ENCODE measurements at places on chromosomes 12 and 14.

DNA sequence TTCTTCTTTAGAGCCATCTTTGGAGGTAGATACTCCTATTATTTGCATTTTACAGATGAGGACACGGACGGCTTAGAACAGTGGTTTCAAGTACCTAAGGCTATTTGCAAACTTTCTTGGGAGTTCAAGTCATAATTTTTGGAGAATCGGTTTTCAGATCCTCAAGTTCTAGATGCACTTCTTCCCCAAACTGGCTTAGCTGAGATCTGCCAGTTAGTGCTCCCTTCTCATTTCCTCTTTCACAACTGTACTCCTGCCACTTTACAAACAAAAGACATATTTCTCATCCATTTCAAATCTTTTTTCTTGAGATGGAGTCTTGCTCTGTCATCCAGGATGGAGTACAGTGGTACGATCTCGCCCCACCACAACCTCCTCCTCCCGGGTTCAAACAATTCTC is 77.3 kb downstream of the HELB start:
- DNase-seq: no peak

GRCh38 chr14:96239711-96240141 is 16.3 kb upstream of the BDKRB1 start:
- no peak for DNase-seq

DNA sequence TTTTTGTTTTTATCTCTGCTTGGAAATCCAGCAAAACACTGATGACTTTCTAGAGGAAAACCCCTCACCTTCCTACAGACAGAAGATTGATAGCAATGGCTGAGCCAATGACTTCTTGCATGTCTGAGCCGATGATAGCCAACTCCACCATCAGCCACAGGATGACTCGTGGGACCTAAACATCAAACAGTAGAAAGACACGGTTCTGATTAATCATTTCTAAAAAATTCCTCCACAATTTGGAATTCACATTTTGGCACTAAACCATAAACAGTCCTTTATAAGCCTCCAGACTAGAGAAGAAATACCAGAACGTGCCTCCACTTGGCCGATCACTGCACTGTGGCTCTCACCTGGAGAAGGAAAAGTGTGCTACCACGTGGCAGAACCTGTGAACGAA is 25.9 kb downstream of the SLC11A2 start:
- no peak for DNase-seq

- DNase-seq: no peak
These were observed 17.5 kb downstream of the CINP start for GRCh38 chr14:102345232-102345631.

GRCh38 chr14:76927971-76928700 is 100.4 kb downstream of the IRF2BPL start:
- DNase-seq: no peak

DNA sequence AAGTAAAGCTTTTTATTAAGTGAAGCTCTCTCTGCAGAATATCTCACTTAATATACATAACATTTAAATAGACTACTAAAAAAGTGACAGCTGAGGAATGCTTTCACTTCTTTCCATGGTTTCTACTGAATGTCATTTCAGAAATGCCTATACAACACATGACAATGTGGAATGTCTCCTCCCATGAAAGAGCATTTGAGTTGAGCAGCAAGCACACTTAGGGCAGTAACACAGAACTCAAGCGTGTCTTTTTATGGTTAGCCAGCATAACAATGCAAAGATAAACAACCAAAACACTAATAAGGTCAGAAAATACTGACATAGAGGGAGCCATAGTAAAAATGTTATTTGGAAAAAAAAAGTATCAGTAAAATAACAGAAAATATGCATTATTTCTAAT is 9.4 kb downstream of the PPP1R12A start:
- DNase-seq: no peak

DNA sequence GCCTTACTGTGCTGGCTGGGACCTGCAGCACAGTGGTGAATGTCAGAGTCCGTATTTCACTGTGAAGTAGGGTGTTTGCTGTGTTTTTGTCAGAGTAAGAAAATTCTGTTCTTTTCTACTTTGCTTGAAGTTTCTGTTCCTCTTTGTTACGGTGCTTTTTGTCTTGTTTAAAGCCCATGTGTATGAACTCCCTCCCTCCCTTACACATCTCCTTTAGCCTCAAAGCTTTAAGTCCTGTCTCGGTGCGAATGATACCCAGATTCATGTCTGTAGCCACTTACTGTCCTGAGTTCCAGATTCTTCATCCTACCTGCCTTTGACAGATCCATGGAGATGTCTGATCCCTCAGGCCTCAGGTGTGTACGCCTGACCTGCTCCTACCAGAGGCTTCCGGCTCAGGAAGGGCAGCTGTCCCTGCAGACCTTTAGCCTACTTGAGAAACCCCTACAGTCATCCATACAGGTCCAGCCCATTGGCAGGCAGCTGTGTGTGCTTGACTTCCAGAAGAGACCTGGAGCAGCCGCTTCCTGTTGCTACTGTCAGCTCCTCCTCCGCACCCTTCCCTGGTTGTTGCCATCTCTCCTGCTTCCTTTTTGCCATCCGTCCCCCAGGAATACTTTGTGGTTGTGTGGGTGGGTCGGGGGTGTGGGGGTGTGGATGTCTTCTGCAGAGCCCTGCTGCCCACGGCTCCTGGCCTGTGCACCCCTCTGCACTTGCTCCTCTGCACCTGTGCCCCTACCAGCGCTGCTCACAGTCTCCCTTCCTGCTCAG is 72.9 kb downstream of the DDX51 start:
- no peak for DNase-seq

DNA sequence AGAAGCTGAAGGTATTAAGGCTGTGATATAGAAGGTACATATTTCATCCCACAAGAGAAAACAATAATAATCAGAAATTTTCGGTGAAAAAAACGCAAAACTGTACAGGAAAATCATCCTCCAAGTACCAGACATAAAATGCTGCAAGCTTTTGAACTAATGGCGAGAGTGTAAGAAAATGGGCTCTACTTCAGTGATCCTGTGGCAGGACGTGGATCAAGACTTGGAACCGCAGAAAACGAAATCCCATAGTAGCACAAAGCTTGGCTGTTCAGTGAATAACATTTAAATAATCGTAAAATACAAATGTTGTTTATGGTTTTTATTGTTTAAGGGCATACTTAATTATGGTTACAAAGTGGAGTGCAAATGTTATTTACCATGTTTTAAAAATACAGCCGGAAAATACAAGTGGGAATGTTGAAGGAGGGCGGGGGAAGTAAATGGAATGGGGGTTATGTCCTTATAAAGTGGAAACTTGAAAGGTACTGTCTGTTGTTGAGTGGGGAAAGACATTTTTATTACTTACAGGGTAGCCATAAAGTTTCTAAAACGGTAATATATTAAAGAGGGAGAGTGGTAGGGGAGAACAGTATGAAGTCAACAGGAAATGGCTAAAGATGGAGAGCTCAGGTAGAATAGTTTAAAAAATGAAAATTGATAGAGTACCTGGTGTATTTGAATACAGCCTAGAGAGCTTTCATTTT is 1.1 kb downstream of the SMIM10L1 start:
- DNase-seq: no peak

DNA sequence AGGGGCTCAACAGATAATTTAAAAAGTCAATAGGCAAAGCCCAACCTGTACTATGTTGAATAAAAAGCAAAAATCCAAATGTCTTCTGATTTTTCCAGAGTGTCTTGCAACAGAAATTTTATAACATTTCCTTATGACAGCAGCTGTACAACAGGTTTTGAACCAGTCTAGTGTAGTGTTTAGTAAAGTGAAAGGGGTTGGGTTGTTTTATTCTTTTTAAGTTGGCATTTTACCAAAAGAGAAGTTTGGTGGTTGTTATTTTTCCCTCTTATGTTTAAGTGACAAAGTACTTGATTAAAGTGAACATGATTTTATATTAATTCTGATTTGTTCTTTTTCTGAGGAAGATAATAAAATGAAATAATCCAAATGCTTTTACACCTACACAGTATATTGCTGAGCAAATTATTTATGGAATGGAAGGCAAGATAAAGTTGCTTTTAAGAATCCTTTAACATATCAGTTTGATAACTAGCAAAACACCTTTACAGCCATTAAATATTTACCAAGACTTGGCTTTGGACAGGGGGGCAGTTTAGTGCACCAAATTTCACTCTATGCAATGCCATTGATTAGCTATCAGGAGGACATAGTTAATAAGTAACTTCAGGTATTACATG is 128.9 kb downstream of the FOXA1 start:
- DNase-seq: no peak

GRCh38 chr12:54988402-54989054 is 4.0 kb upstream of the TESPA1 start:
- no peak for DNase-seq

Data from esophagus squamous epithelium (tissue), 5 donors.